ENCODE measurements at places on chromosomes 16 and 17.

GRCh38 chr16:70255574-70255973 is 3.8 kb upstream of the EXOSC6 start:
- DNase-seq: no peak

- no peak for DNase-seq
Measured at GRCh38 chr17:40022961-40023541, 7.8 kb downstream of the CSF3 start.

- no peak for DNase-seq
Measured at GRCh38 chr17:73697872-73698271, 53.6 kb upstream of the SDK2 start.

GRCh38 chr17:37207103-37207502 is 168.7 kb upstream of the C17orf78 start:
- no peak for DNase-seq

DNA sequence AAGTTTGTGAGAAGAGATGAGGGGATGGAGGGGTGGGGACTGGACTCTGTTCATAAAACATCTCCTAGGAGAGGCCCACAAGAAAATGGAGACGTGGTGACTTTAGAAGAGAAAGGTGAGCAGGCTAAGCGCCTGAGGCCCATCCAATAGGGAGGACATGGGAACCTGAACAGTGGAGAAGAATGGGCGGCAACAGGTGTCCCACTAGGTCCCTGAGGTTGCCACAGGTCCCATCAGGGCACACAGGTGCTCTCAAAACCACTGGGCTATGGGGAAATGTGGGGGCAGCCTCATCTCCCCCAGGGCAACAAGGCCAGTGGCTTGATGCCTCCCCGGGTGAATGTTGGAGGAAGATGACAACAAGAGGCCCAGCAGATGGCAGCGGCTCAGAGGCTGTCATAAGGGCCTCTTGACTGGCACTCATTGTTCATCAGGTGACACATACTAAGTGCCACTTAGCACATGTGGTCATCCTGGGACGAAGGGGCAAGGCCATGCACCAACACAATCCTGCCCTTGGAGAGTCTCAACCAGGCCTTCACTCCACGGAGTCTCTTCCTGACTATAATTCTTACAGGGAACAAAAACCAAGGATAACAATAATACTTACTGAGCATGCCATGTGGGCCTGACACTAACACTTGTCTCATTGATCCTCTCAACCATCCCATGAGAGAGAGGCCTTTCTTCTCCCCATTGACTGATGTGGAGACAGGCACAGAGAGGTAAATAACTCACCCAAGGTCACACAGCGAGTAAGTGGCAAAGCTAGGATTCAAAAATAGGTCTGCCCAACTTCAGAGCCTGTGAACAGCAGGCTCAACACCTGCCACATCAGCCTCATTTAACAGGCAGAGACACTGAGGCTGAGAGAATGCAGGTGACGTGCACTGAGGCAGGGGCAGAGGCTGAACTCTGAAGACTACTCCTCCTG is 38.0 kb downstream of the CUEDC1 start:
- no peak for DNase-seq

Data from T-cell (primary cell).